ENCODE measurements at places on chromosomes 3 and 15.

DNA sequence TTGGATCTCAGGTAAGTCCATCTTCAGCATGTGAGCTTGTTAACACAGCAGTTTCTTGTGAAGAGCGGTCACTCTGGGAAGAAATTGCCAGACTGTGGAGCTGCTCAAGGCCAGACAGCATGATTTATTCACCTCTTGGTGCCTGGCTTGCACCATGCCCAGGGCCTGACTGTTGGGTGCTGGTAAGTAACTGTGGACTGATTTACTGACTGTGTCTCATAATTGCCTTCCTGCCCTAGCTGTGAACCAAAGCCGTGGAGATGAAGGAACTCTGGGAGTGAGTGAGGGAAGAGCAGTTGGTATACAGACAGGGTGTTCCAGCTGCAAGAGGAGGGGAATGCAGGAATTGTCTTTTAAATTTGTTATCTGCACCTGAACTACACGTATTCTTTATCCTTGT lies 18.5 kb upstream of the WNT7A start:
- DNase-seq, result no peak

GRCh38 chr15:45123397-45123796 lies 6.3 kb downstream of the DUOXA1 start:
- no peak for DNase-seq

GRCh38 chr3:159838938-159839337 lies 149.7 kb upstream of the IL12A start:
- no peak for DNase-seq

DNA sequence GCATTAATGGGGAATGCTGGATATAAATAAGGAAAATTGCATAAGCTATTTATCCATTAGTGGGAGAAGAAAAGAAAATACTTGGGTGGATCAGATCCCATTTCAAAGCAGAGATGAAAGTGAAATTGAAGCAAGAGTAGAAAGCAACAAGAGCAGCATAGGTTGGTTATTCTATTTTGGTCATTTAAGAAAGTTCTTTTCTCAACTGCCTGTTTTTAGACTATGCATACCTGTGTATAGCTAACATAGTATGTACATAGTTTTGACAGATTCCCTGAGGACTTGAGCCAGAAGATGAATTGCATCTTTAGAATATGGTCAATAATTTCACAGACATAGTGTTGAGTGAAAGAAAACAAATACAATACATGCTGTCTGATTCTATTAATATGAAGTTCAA lies 29.0 kb upstream of the DENND4A start:
- no peak for DNase-seq

DNA sequence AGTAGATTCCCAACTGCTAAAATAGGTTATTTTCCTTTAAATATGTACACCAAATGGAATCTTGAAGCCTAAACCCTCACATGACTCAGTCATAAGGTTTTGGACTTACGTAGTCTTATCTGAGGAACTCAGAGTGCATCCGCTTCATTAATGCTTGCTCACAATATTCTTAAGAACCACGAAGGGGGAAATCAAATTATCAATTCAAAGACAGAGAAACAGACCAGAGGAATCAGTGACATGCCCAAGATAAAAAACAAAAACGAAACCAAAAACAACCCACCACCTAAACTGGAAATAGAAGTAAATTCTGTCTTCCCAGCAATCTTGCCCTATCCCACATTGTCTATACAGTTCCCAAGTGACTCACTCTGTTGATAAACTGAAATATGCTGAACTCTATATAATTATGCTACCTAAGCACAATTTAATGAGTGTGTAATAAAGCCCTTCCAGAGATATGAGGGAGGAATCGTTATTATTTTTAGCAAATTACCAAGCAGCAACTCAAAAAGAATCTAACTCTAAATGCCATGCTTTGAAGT lies 135.4 kb upstream of the CBLB start:
- DNase-seq, result no peak

DNA sequence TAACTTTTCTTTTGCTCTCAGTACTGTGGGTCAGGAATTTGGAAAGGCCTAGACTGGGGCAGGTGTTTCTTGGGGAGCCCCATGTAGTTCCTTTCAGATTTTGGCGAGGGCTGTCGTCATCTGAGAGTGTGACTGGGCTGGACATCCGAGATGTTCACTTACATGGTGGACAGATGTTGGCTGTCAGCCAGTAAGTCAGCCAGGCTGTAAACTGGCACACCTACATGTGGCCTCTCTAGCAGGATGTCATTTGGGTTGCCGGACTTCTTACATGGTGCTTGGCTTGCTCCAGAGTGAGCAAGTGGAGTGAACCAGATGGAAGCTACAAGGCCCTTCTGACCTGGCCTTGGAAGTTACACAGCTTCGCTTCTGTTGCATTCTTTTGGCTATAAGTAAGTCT lies 20.7 kb downstream of the TATDN2 start:
- DNase-seq, result no peak

- no peak for DNase-seq
Observed at GRCh38 chr15:70250208-70251201, 152.8 kb upstream of the TLE3 start.

DNA sequence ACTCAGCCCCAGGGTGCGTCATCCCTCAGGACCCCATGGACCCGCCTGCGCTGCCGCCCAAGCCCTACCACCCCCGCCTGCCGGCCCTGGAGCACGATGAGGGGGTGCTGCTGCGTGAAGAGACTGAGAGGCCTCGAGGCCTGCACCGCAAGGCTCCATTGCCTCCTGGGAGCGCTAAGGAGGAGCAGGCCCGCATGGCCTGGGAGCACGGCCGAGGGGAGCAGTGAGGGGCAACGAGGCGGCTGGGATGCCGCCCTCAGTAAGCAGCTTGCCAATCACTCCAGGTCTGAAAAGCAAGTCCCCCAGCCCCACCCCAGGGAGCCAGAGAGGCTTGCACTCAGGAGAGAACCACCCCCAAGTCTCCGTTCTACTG lies 3.8 kb upstream of the MANF start:
- DNase-seq, result no peak

GRCh38 chr15:47412136-47412535 lies 305.2 kb upstream of the SEMA6D start:
- no peak for DNase-seq

GRCh38 chr3:53154881-53155285 lies 6.1 kb upstream of the PRKCD start:
- DNase-seq, result no peak

- DNase-seq, result no peak
Observed at GRCh38 chr3:117920253-117920898, 1114.3 kb downstream of the IGSF11 start.

DNA sequence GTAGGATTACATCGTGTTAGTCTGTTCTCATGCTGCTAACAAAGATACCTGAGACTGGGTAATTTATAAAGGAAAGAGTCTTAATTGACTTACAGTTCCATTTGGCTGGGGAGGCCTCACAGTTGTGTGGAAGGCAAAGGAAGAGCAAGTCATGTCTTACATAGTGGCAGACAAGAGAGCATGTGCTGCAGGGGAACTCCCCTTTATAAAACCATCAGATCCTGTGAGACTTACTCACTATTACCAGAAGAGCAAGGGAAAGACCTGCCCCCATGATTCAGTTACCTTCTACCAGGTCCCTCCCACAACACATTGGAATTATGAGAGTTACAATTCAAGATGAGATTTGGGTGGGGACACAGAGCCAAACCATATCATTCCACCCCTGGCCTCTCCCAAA lies 3.4 kb downstream of the SLC25A26 start:
- DNase-seq, result no peak

DNA sequence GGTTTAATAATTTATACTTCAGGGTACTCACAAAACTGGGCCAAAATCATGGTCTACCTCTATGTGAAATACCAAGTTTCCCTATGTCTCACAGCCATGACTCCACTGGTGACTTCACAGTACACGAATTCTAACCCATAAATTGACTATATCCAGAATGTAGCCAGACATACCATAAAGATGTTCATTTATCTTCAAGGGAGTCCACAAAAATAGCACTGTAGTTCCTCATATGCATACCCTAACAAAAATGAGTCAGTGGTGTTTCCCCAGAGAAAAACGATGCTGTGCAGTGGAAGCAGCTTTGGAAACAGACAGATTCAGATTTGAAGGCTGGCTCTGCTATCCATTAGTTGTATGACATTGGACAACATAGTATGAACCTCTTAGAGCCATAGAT lies 438.8 kb downstream of the FHIT start:
- no peak for DNase-seq

- no peak for DNase-seq
Observed at GRCh38 chr3:153078826-153079225, 83.2 kb upstream of the RAP2B start.

- no peak for DNase-seq
Observed at GRCh38 chr3:155254445-155254844, 39.0 kb downstream of the STRIT1 start.

DNA sequence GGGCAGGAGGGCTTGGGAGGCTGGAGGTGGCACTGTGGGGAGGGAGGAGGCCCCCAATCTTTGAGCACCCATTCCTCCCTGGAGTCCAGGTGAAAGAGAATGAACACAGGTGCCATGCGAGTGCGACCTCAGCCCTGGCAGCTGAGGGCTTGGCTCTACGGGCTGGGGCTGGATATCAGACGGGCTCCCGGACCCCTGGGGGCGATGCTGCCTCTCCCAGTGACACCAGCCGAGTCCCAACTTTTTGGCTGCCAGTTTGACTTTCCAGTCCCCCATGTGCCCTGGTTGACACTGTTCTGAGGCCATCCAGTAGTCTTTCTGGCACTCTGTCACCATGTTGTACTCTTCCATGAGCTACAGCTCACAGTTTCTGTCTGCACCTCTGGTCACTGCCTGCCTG lies 1.2 kb downstream of the VILL start:
- no peak for DNase-seq

Data from stimulated activated CD4-positive, alpha-beta T cell treated with anti-CD3 and anti-CD28 coated beads, Interleukin-1b, Interleukin-23, amount 100 ng/mL, for 4 hours (primary cell).